Left lung (tissue), 14 donors: ENCODE measurements at places on chromosomes 4 and X. TPM values are rescaled to one million over a fixed set of nuclear protein-coding genes. Genes with fewer than 3 reads are reported as not detected.

DNA sequence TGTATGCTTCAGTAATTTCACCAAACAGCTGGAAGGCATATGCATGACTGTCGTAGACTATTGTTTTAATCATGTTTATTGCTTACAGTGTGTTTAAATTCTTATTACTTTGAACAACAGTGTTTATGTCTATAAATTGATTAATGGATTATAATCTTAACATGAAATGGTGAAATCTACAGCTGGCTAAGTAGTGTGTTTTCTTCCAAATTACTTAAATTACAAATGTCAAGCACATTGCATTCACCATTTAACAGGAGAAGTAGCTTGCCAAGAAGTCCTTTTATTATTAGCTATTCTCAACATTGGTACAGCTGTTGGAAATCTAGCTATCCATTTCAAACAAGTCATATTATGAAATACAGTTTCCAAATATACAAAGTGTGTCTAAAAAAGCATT, 849.3 kb upstream of the PCDH10 start:
- peak; percentile 74 for DNase-seq

DNA sequence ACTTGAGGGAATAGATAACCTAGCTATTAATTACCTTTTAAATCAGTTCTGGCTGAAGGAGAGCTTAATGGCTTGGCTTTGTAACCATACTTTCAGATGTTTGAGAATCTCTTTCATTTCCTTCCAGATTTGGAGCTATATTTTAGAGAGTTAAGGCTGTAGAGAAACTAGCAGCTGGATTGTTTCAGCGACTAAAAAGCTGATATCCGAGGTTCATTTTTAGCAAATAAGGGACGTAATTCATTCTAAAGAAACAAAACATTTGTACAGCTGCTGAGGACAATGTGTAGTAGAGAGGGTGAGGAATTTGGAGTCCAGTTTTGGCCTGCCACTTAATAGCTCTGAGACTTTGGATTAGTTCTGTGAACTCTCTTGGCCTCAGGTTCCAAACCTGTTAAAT, 12.2 kb downstream of the OSTC start:
- no peak for DNase-seq

DNA sequence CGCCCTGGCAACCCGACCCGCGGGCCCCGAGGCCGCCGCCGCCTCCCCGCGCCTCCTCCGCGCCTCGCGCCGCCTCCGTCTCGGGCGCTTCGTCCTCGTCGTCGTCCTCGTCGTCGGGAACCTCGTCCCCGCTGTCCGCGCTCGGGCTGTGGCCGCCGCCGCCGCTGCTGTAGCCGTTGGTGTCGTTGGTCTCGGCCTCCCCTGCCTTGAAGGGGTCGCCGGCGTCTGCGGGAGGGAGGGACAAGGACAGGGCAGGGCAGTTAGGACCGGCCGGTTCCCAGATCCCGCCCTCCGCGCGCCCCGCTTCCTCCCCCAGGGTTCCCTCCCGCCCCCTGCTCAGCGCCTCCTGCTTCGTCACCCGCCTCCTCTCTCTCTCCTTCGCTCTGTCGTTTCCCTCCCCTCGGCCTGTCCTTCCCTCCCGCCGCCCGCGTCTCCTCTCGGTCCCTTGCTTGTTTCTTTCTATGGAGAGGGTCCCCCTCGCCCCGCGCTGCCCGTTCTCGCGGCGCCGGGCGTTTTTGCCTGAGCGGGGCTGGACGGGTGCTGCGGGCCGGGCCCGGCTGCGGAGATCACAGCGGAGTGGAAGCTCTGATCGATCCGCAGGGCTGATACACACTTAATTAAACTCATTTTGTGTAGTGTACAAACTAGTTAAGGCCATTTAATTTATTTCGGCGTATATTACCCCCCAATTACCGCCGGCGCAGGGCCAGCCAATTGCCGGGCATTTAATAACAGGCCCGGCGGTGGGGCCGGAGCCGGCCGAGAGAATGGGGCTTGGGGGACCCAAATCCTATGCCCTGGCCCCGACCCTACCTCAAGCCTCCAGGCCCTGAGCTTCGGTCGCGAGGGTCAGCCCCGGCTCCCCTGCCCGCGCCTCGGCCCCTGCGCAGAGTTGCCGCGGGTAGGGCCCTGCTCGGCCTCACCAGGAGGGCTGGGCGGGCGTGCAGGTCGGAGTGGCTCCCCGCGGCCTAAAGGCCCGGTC, 2.4 kb downstream of the NKX1-1 start:
- DNase-seq, result peak; percentile 62

DNA sequence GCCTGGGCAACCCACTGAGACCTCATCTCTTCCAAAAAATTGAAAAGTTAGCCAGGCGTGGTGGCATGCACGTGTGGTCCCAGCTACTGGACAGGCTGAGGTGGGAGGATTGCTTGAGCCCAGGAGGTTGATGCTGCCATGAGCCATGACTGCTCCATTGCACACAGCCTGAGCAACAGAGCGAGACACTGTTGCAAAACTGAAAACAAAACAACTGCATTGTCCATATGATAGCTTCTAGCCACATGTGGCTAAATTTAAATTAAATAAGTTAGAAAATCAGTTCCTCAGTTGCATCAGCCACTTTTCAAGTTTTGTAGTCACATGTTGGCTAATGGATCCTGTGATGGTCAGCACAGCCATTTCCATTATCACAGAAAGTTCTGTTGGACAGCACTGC, 67.9 kb downstream of the GAB1 start:
- DNase-seq, result no peak

DNA sequence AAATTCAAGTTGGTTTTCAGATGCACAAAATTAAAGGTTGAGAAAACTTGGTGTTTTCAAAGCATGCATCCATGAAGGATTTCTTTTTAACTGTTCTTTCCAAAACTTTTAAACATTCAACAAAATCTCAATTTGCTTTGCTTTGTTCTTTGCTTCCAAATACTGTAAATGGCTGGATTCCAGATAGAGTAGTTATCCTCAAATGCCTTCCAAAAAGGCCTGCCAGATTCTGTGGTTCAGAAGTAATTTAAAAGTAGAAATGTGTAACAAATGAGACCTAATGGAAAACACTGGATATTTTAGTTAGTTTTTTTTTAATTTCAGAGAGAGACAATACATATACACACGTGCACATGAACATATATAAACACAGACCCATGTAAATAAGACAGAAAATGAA, 97.3 kb downstream of the NR3C2 start:
- peak; percentile 20 for DNase-seq

GRCh38 chr4:88010966-88011365, 3.5 kb downstream of the PKD2 start:
- DNase-seq, result no peak

DNA sequence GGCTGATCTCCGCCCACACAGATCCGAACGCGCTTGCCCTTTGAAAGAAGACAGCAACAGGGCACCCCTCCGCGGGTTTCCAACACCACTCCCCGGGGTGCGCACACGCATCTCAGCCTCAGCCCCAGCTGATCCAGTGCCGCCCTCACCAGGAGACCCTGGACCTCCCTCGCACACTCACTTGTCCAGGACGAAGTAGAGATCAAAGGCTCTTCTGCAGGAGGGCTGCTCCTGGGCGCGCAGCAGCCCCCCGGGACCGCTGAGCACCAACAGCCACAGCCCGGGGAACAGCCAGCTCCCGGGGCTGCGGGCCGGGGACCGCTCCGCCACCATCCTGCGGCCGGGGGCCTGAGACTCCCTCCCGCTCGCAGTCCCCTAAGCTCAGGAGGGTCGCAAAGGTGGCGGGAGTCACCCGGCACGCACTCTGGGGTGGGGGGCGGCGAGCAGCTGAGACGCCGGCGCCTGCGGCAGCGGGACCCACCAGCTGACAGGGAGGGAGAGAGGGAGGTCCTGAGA, 743 bp downstream of the ANTXR2 start:
- DNase-seq, result peak; percentile 33

- DNase-seq, result no peak
Measured at GRCh38 chr4:53228036-53228435, 137.8 kb downstream of the SCFD2 start.

- no peak for DNase-seq
Measured at GRCh38 chr4:89674876-89675459, 162.0 kb downstream of the SNCA start.

The TBC1D8B gene
- total RNA-seq, result 13.3 TPM

The TMEM35A gene
- 1.2 TPM for total RNA-seq

The MGARP gene
- 0.21 TPM for total RNA-seq
